ENCODE measurements at places on chromosomes 5 and 9. TPM values are rescaled to one million over a fixed set of nuclear protein-coding genes. Genes with fewer than 3 reads are reported as not detected.

The ITK gene
- polyA plus RNA-seq: 0.14 TPM

The ANKRD34B gene
- polyA plus RNA-seq: 1.2 TPM

The ZNF354C gene
- 20.0 TPM for polyA plus RNA-seq

The PCDHGA1 gene
- polyA plus RNA-seq: 1.2 TPM

The OTULINL gene
- polyA plus RNA-seq: 12.9 TPM

The ARL14EPL gene
- 0.15 TPM for polyA plus RNA-seq

The STC2 gene
- polyA plus RNA-seq: 3.2 TPM

The DDX4 gene
- not detected for polyA plus RNA-seq

The BTNL3 gene
- polyA plus RNA-seq: 0.20 TPM

The ERAP2 gene
- polyA plus RNA-seq: 4.0 TPM

The APBA1 gene
- polyA plus RNA-seq: 18.1 TPM

The ANKRD20A1 gene
- polyA plus RNA-seq: 5.7 TPM

The CCDC171 gene
- polyA plus RNA-seq: 7.0 TPM

The FGFR4 gene
- 58.3 TPM for polyA plus RNA-seq

The TUSC1 gene
- polyA plus RNA-seq: 15.7 TPM

The OR1K1 gene
- not detected for polyA plus RNA-seq

The PRELID1 gene
- polyA plus RNA-seq: 114 TPM

The RNF183 gene
- polyA plus RNA-seq: 6.0 TPM

The SLC6A7 gene
- 0.17 TPM for polyA plus RNA-seq

The GCNT4 gene
- polyA plus RNA-seq: 12.6 TPM

The BARX1 gene
- polyA plus RNA-seq: 0.33 TPM

The SLC2A8 gene
- polyA plus RNA-seq: 19.2 TPM

The FGD3 gene
- polyA plus RNA-seq: 5.3 TPM

The SHISAL2B gene
- not detected for polyA plus RNA-seq

The GFRA3 gene
- polyA plus RNA-seq: 4.4 TPM

The RAB3C gene
- 1.2 TPM for polyA plus RNA-seq

The TAS2R1 gene
- polyA plus RNA-seq: 0.30 TPM

The SHROOM1 gene
- polyA plus RNA-seq: 10.8 TPM

The IL13 gene
- polyA plus RNA-seq: not detected

All from renal cortex interstitium (tissue), 15 donors.